ENCODE measurements at places on chromosomes 5 and 9. TPM values are rescaled to one million over a fixed set of nuclear protein-coding genes. Genes with fewer than 3 reads are reported as not detected.

The KCNT1 gene
- total RNA-seq = 0.76 TPM

GRCh38 chr5:37514946-37515345 is 135.8 kb downstream of the WDR70 start:
- no peak for DNase-seq
- no peaks in the 10 kb centered on the region for H3K27me3 ChIP-seq
- no peak overlapping the region for H3K4me3 ChIP-seq
- H3K36me3 ChIP-seq = peaks cover 15% of the 10 kb centered on the region

DNA sequence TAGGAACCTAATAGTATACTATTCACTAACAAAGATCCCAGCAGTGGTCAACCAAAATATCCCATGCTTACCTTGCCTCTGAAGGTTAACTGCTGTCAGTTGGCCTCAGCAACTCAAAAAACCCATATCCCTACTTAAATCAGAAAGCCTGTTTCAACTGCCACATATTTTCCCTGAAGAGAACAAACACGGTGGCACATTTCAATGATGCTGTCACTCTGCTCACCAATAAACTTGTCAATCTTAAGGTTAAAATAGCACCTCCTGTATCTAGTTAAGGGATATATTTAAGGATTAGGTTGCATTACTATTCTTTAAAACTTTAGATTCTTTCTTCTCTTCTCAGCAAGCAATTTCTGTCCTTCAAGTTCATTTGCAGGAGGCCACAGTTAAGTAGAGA is 986.9 kb downstream of the CDH18 start:
- H3K27me3 ChIP-seq = no peaks in the 10 kb centered on the region
- H3K4me3 ChIP-seq = no peak overlapping the region
- DNase-seq = no peak
- H3K27ac ChIP-seq = no peak overlapping the region
- no peaks in the 10 kb centered on the region for H3K4me1 ChIP-seq

DNA sequence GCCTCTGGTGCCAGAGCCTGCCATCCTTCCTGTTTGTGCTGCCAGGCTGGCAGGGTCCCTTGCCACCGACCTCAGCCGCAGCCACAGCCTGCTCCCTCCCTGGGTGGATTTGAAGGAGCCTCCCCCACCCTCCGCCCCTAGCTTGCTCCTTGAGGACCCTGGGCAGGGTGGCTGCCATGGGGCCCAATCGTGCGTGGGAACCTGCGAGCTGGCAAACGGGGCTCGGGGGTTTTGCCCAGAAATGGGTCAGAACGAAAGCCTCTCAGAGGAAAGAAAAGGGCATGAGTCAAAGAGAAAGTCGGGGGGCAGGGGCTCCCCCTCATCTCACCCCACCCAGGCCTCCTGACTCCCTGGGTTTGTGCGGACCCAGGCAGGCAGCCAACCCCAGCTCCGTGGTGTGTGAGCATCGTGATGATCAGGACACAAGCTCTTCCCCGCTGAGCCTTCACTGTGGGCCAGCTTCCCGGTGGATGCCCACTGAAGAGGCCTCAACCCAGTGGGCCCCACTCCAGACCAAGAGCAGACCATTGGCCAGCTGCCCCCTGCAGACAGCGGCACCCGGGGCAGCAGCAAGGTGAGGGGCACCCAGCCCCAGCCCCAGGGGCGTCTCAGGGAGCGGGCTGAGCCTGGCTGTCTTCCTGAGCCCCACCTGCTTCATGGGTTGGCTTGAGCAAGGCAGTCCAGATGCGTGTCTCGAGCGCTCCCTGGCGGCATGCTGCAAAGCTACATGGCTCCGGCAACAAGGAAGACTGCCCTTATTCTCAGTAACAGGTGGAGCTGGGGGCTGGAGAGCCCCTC is 3.0 kb upstream of the FUT7 start:
- H3K36me3 ChIP-seq = no peaks in the 10 kb centered on the region
- peaks cover 2% of the 10 kb centered on the region for H3K4me1 ChIP-seq
- H3K27ac ChIP-seq = no peak overlapping the region
- H3K4me3 ChIP-seq = no peak overlapping the region
- peak; percentile 93 for DNase-seq
- peaks cover 4% of the 10 kb centered on the region for H3K27me3 ChIP-seq

GRCh38 chr5:17190242-17190778 is 27.1 kb upstream of the BASP1 start:
- H3K4me3 ChIP-seq = no peak overlapping the region
- H3K36me3 ChIP-seq = peaks cover 11% of the 10 kb centered on the region
- DNase-seq = no peak
- H3K27me3 ChIP-seq = peaks cover 5% of the 10 kb centered on the region
- H3K27ac ChIP-seq = no peak overlapping the region
- peaks cover 23% of the 10 kb centered on the region for H3K4me1 ChIP-seq

The ACOT12 gene
- not detected for total RNA-seq

The GRHPR gene
- total RNA-seq = 78.1 TPM

GRCh38 chr5:97528941-97529340 is 345.9 kb upstream of the RIOK2 start:
- H3K27me3 ChIP-seq = no peaks in the 10 kb centered on the region
- DNase-seq = no peak
- H3K36me3 ChIP-seq = no peaks in the 10 kb centered on the region
- no peak overlapping the region for H3K27ac ChIP-seq
- no peak overlapping the region for H3K4me3 ChIP-seq

GRCh38 chr5:32126691-32127090 is 47.4 kb downstream of the GOLPH3 start:
- no peak overlapping the region for H3K27ac ChIP-seq
- peaks cover 2% of the 10 kb centered on the region for H3K27me3 ChIP-seq
- no peak for DNase-seq
- peaks cover 4% of the 10 kb centered on the region for H3K4me1 ChIP-seq

DNA sequence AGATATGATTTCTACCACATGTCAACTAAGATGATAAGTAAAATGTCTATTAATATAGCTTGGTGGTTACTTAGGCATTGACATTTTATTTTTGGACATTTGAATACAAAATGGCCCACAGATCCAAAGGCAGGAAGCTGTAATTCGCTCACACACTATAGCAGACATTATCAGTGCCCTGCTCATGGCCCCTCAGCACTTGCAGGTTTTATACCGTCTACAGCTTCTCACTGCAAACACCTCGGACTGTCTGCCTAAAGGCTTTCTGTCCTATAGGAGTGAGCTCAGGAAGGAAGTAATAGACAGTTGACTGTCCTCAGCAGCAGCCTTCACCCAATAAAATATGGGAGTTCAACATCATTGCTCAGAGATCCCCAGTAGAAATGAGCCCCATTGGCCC is 140.8 kb upstream of the RASA1 start:
- no peak for DNase-seq
- H3K27me3 ChIP-seq = peaks cover 4% of the 10 kb centered on the region
- peaks cover 16% of the 10 kb centered on the region for H3K4me1 ChIP-seq
- no peak overlapping the region for H3K27ac ChIP-seq

The ALAD gene
- total RNA-seq = 39.0 TPM

- H3K36me3 ChIP-seq = no peaks in the 10 kb centered on the region
- DNase-seq = no peak
- peaks cover 72% of the 10 kb centered on the region for H3K4me1 ChIP-seq
Measured at GRCh38 chr9:23538461-23539003, 287.5 kb downstream of the ELAVL2 start.

The LRRC70 gene
- 0.91 TPM for total RNA-seq

- H3K27me3 ChIP-seq = no peaks in the 10 kb centered on the region
- no peak overlapping the region for H3K27ac ChIP-seq
- H3K4me1 ChIP-seq = no peaks in the 10 kb centered on the region
- H3K4me3 ChIP-seq = no peak overlapping the region
- H3K36me3 ChIP-seq = peaks cover 7% of the 10 kb centered on the region
- DNase-seq = no peak
Measured at GRCh38 chr9:106467865-106468164, 395.2 kb upstream of the ZNF462 start.

- no peak overlapping the region for H3K27ac ChIP-seq
- DNase-seq = no peak
- H3K36me3 ChIP-seq = peaks cover 3% of the 10 kb centered on the region
- peaks cover 15% of the 10 kb centered on the region for H3K4me1 ChIP-seq
- H3K27me3 ChIP-seq = peaks cover 5% of the 10 kb centered on the region
Measured at GRCh38 chr9:136584401-136584932, 38.6 kb upstream of the NOTCH1 start.

DNA sequence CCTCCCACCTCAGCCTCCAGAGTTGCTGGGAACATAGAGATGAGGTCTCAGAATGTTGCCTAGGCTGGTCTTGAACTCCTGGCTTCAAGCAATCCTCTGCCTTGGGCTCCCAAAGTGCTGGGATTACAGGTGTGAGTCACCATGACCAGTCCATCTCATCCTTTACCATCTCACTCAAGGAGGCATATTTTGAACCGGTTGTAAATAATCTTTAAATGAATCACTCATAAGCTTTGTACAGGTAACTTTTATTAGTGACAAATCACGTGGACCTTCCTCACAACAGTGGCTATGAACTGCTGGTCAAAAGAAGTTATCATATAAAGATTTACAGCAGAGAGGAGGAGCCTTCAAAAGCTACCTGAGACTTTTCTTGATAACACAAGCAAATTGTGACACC is 70.7 kb downstream of the RFK start:
- H3K4me3 ChIP-seq = no peak overlapping the region
- no peaks in the 10 kb centered on the region for H3K36me3 ChIP-seq
- DNase-seq = no peak

- no peak overlapping the region for H3K27ac ChIP-seq
- H3K27me3 ChIP-seq = peaks cover 4% of the 10 kb centered on the region
- no peak for DNase-seq
- no peak overlapping the region for H3K4me3 ChIP-seq
- H3K4me1 ChIP-seq = peaks cover 14% of the 10 kb centered on the region
Measured at GRCh38 chr9:93306081-93306480, 122.1 kb downstream of the WNK2 start.

DNA sequence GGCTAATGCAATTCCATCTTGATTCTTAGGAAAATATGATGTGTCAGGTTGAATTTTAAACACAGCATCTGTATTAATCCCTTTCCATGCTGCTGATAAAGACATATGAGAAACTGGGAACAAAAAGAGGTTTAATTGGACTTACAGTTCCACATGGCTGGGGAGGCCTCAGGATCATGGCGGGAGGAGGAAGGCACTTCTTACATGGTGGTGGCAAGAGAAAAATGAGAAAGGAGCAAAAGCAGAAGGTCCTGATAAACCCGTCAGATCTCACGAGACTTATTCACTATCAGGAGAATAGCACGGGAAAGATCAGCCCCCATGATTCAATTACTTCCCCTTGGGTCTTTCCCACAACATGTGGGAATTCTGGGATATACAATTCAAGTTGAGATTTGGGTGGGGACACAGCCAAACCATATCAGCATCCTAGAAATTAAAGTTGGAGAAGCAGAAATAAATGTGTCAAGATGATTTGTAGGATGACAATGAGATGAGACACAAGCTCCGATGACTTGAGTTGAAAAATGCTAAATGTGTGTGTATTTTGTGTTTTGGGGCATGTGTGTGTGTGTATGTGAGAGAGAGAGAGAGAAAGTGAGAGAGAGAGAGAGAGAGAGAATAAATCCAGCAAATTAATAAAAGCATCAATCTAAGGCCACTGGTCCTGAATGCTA is 48.5 kb upstream of the ANKRD55 start:
- DNase-seq = no peak
- H3K36me3 ChIP-seq = no peaks in the 10 kb centered on the region
- H3K27ac ChIP-seq = no peak overlapping the region
- H3K4me1 ChIP-seq = no peaks in the 10 kb centered on the region

DNA sequence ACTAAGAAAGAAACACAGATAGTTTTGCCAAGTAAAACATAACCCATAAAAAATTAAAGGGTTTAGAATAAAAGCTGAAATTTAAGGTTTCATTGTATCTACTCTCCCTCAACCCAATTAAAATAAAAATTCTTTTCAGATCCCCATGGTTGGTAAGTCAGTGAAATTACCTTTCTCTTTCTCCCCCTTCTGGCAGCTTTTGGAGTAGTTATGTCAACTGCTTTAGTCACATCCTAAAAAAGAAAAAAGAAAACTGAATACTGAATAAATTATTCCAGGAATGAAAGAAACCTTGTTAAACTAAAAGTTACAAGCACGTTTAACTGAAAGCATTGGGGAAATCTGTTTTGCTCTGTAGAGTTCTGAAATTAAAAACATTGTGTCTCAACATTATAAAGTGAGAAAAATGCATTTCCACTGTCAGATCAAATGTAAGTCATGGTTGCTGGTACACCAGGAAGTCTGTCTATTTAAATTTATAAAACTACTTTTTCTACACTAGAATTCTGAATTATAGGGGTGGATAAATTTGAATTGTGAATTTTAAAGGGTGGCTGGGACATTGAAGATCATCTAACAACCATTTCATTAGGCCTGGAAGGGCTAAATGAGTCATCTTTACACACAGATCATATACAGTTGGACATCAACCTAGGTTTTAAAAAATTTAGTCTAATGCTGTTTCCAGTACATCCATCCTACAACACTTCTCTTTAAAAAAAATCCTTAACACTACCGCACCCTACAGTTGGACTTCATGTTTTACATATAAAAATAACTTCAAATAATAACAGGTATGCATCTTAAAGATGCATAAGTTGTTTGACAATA is 24.7 kb downstream of the PSIP1 start:
- H3K4me3 ChIP-seq = no peak overlapping the region
- H3K36me3 ChIP-seq = no peaks in the 10 kb centered on the region
- H3K27ac ChIP-seq = no peak overlapping the region
- H3K27me3 ChIP-seq = peaks cover 2% of the 10 kb centered on the region
- peaks cover 12% of the 10 kb centered on the region for H3K4me1 ChIP-seq
- DNase-seq = no peak

DNA sequence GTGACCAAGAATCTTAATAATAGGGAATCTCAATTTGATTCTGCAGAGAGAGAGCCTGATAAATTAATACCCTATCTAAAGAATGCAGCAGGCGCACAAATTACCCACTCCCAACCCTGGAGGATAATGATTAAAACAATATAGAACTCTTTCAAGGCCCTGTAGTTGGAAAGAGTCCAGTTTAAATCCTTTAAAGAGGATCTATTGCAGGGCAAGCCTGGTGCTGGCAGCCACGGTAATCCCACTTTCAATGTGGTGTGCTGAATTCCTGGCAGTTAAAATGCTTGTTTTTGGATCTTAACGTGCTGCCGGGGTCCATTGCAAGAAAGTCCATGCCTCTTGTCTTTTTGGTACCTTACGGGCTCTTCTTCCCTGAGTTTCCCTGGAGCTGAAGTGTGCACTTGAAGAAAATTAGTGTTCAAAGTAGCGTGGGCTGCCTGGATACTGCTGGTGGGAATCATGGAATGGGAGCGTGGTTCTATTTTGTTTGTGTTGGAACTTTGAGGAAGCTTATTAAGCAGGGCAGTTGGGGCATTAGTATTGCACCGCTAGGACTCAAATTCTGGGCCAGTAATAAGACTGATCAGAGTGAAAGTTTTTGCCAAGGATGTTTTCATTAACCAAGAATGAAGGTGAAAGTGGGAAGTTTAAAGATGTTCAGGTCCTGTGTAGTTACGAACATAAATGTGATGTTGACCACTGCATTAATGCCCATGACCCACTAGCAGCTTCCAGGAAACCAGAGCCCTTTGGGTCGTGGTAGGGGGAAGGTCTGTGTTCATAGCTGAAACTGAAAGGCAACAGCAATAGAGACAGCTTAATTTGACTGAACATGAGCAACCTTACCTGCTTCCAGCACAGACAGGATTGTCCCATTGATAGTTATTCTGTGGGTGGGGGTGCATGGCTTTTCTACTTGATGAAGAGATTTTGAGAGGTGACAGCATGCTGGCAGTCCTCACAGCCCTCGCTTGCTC is 20.8 kb downstream of the MARCHF6 start:
- H3K4me3 ChIP-seq = no peak overlapping the region
- no peaks in the 10 kb centered on the region for H3K36me3 ChIP-seq
- no peak for DNase-seq
- H3K27me3 ChIP-seq = peaks cover 7% of the 10 kb centered on the region
- peaks cover 33% of the 10 kb centered on the region for H3K4me1 ChIP-seq
- peak overlapping the region; percentile 69 for H3K27ac ChIP-seq

Data from glutamatergic neuron (in vitro differentiated cells).